Left lung (tissue), 14 donors: ENCODE measurements at places on chromosomes 11 and 22.

- DNase-seq = no peak
Measured at GRCh38 chr11:12705874-12706273, 31.7 kb downstream of the TEAD1 start.

GRCh38 chr11:12170984-12171383 lies 60.6 kb downstream of the MICAL2 start:
- no peak for DNase-seq

GRCh38 chr11:35419184-35419829 lies at the start of gene SLC1A2:
SLC1A2 (minus strand) TSS chr11:35419558; CDS start chr11:35418966, 592 bp downstream.
- no peak for DNase-seq

DNA sequence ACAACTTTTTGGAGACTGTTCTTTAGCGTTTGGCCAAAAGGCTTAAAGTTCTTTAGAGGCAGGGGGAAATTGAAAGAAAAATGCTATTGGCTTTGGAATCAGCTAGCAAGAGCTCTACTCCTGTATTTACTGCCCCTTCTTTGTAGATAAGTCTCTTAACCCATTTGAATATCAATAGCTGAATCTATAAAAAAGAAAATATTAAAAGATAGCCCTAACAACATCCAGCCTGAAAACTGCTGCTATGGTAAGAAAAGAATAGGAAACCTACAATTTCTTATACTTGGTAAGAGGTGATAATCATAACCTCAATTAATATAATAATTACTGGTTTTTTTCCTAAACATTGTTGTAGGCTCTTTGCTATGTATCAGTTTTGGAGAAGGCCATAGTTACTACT lies at the start of gene OR5B12:
Gene OR5B12, minus strand, starts transcription at position 101 of the 400 bp plus-strand sequence. CDS start 2,085 bp downstream, outside the sequence.
- DNase-seq = no peak
